ENCODE measurements at places on chromosomes 3 and 15. TPM values are rescaled to one million over a fixed set of nuclear protein-coding genes. Genes with fewer than 3 reads are reported as not detected.
A peak's percentile ranks its signal among the peaks of the same experiment; 100 is the strongest.

GRCh38 chr15:69719527-69720240 lies 267.1 kb downstream of the RPLP1 start:
- no peak for DNase-seq

DNA sequence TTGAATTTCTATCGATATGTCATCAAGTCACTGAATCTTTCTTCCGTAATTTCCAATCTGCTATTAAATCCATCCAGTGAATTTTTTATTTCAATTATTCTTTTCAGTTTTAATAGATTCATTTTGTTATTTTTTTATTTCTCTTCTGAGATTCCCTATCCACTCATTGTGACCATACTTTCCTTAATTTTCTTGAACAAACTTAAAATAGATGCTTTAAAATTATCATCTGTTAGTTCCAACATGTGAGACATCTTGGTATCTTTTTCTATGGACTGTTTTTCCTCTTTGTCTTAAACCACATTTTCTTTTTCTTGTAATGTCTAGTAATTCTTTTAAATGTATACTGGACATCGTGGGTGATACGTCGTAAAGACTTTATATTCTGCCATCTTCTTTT lies 236.6 kb upstream of the TLE3 start:
- no peak for DNase-seq

DNA sequence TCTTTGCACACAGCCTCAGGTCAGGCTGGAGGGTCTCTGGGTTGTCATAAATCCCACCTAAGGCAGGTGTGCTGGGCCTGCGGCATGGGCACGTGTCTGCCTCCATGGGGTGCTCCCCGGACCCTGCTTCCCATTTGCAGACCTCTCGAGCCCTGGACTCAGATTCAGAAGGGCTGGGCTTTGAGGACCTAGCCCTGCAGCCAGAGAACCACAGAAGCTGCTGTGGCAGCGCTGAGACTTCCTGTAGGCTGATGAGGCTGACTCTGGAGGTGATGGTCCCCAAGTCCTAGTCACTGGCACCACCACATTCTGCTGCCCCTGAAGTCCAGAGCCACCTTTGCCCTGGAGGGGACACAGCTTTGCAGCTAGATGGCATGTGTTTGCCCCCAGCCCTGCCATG lies 156.4 kb downstream of the LRRC28 start:
- no peak for DNase-seq

GRCh38 chr3:183064475-183064874 lies 34.8 kb downstream of the MCCC1 start:
- no peak for DNase-seq

GRCh38 chr3:25725810-25726209 lies 57.4 kb downstream of the NGLY1 start:
- peak; percentile 3 for DNase-seq

- no peak for DNase-seq
These were observed 55.3 kb downstream of the CCK start for GRCh38 chr3:42210726-42211125.

DNA sequence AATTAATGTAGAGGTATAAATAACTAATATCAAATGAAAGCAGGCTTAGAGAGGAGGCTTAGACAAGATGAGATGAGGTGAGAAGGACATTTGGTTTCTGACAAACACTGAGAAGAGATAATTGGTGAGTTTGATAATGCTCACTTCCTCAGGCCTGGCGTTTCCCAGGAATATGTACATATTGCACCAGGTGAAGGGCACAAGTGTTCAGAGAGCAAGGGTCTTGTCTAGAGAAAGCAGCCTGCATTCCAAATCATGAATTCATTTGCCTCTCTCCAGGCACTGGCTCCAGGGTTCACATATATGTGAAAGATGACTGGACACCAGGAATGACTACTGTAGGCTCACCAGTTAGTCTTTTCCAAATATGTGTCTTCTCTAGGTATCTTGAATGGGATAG lies 48.0 kb upstream of the LPP start:
- DNase-seq = no peak

DNA sequence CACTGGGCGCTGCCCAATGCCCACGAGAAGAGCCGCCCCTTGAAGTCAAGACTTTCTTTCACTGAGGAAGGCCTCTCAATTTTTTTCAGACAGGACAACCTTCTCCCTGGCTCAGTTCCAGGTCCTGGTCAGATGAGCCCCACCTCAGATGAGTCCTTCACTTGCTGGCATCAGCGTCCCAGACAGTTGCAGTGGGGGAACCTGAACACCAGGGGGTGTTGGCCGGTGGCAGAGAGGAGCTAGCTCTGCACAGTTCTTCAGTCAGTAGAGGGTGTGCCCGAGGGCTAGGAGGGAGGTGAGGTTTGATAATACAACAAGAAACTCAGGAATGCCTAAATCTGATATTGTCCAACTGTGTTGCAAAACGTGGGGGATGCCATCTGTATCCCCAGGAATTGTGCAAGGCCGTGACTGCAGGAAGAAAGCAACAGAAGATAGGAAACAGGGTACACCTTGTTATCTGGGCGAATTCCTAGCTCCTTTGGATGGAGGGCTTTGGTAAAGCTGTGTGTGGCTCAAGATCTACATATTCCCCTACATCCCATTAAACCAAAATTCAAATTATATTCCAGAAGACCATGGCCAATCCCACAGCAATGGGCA lies 34.3 kb downstream of the CCR3 start:
- DNase-seq = no peak

DNA sequence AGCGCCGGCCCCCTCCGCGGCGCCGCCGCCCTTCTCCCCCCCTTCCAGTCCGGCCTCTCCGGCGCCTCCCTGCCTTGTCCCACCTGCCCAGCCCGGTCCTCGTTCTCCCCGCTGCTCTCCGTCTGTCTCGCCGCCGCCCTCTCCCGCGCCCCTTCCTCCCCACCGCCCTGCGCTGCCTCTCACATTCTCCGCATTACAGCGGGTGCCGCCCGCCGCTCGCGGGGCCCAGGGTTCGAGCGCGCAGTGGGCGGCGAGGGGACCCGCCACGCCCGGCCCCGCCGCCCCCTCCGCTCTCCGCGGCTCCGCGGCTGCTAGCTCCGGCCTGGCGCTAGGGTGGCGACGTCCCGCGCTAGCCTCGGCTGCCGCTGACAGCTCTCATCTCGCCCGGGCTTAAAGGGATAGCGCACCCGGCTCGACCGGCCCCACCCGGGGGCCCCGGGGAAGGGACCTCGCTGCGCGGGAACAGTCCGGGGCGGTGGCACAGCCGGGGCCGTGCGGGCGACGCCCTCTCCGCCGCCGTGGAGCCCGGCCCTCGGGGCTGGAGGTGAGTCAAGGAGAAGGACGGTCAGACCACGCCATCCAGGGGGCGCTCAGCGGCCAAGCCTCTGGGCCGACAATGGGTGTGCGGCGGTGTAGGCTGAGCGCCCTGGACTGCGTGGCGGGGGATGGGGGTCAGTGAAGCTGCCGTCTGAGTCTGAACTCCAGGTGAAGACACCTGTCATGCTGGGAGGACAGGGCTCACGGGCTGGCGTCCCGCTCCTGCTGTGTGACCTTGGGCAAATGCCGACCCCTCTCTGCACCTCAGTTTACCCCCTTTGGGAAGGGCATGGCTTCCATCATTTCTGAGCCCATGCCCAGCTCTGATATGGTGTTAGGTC lies 187.4 kb upstream of the LINGO1 start:
- DNase-seq = no peak

DNA sequence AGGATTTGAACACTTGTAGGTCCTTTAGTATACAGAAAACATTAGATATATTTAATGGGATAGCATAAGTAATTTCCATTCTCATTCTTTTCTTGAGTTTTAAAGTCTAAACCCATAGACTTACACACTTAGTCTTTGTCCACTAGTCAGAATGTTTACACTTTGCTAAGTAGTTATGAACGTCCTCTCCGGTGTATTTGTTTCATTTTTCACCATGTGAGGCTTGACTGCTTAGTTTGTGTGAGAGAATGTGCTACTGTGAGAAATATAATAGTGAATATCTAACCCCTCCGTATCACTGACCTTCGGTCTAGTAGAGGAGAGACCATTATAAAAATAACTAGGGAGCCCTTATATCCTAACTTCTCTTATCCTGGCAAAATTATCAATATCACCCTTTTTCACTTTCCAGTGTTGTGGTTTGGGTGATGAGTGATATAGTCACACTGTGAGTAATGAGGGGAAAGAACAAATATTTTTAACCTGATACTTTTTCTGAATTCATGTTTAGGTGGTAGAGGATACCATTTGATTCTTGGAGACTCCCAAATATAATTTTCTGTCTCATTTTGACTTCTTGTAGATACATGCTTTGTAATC lies 122.4 kb downstream of the UBE2E2 start:
- no peak for DNase-seq

GRCh38 chr3:55716044-55716443 lies 228.9 kb upstream of the WNT5A start:
- no peak for DNase-seq

DNA sequence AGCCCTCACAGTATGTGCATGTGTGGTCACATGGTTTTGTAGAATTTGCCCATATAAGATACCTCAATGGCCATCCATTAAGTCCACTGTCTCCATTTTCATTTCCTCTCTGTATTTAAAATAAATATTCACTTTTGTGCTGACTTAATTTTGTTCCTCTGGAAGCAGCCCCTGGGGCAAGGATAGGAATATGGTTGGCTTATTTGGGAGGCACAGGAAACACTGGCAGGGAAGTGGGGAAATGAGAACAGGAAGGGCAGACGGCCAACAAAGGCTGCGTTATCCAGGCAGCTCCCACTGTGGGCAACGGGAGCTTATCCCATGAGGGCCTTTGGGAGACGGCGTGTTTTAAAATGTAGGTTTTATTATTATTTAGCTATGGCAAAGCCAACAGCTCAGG lies 148.6 kb downstream of the SHQ1 start:
- DNase-seq = no peak

DNA sequence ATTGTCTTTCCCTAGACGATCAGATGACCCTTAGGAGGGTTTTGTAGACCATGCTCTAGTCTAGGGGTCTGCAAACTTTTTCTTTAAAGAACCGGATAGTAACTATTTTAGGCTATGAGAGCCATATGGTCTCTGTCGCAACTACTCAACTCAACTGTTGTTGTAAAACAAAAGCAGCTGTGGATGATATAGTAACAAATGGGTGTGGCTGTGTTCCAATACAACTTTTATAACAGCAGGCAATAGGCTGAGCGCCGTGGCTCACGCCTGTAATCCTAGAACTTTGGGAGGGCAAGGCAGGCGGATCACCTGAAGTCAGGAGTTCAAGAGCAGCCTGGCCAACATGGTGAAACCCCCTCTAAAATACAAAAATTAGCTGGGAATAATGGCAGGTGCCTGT lies 6.1 kb upstream of the CMTM6 start:
- DNase-seq = peak; percentile 27

- DNase-seq = no peak
These were observed 22.7 kb downstream of the ERICH6 start for GRCh38 chr3:150681057-150681456.

DNA sequence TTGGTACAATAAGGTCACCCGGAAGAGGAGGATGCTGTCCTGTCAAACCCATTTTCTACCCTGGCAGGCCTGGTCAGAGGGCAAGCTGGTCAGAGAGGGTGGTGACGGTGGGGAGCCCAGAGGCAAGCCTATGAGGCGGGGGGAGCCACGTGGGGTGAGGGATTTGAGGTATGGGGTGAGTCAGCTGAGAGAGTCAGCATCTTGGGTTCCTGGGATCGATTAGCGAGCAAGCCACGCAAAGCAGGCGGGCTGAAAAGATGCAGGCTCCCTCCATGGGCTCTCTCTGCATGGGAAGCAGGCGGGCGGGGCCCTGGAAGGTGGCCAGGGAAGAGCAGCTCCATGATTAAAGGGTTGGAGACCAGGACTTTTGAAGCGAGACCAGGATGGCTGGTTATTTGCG lies 48.1 kb downstream of the MAGEF1 start:
- no peak for DNase-seq

- no peak for DNase-seq
These were observed 4.3 kb downstream of the LYSMD4 start for GRCh38 chr15:99728916-99729315.

DNA sequence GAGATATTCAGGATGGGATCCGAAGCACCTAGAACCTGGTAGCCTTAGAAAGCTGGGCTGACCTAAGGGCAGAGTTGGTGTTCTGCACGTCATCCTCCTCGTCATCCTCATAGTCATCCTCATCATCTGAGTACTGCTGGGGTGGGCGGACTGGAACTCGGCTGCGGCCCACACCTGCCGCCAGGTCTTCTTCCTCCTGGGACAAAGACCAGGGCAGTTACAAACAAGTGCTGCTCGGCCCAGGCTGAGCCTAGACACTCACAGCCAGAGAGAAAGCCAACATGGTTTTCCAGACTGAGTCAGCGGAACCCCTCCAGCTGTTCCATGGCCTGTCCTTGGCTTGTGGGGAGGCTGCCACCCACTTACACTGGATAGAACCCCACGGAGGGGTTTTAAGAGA lies 40.5 kb downstream of the SEMA3G start:
- no peak for DNase-seq

DNA sequence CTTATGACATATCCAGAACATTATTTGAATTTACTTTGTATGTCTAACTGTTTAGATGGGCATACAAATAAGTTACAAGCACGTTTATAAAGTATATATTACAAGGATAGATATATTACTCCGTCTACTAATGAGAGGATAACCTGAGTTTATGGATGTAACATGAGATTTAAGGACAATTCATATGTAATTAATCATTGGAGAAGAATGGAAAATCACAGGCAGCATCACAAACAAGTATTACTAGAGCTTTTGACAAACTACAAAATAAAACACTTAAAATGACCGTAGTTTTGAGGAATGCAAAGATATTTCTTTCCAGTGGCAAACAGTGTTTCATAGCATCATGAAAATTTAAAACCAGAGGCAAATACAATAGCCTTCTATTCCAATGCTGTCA lies 113.8 kb downstream of the ROBO1 start:
- DNase-seq = no peak

- no peak for DNase-seq
These were observed 231.2 kb upstream of the CTDSPL start for GRCh38 chr3:37630441-37630840.

GRCh38 chr15:60000113-60000823 lies 3.8 kb upstream of the FOXB1 start:
- DNase-seq = no peak

DNA sequence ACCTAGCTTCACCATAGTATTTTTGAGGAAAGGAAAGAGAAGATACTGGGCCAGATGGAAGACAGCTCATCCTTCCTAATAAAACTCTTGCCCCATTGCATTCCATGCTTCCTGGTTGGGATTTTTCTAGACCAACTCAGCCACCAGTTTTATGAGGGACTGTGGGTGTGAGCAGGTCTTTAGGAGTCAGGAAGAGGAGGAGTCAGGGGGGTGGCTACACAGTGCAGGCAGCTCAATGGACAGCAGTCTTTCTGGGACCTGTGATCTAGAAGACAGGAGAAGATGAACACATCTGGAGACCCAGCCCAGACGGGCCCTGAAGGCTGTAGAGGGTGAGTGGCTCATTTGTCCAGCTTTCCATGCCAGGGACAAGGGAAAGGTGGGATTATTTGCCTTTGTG lies at the start of gene NOX5:
Gene NOX5, plus strand, starts transcription at position 242 of the 400 bp plus-strand sequence. Its CDS starts 41 bp downstream, at position 283.
- no peak for DNase-seq

GRCh38 chr15:61227269-61227949 lies 1.7 kb downstream of the RORA start:
- peak; percentile 55 for DNase-seq

- DNase-seq = peak; percentile 63
These were observed 13.8 kb downstream of the PTPN9 start for GRCh38 chr15:75565062-75565970.

- DNase-seq = no peak
These were observed 496.1 kb downstream of the FOXP1 start for GRCh38 chr3:71087143-71088018.

ITIH1 gene
- total RNA-seq = not detected

PAQR9 gene
- not detected for total RNA-seq

SCN5A gene
- 0.99 TPM for total RNA-seq

IMPG2 gene
- 0.65 TPM for total RNA-seq

ANKUB1 gene
- total RNA-seq = not detected

ACAD9 gene
- total RNA-seq = 46.0 TPM

UROC1 gene
- not detected for total RNA-seq

TIGIT gene
- total RNA-seq = 0.18 TPM

BOC gene
- total RNA-seq = 16.9 TPM

FBXW12 gene
- total RNA-seq = 0.27 TPM

GOLGA6D gene
- total RNA-seq = not detected

All from fibroblast of the aortic adventitia (primary cell).